ENCODE measurements at places on chromosomes 12 and 14.

GRCh38 chr12:104296718-104297117 lies 6.8 kb upstream of the EID3 start:
- no peak for DNase-seq

DNA sequence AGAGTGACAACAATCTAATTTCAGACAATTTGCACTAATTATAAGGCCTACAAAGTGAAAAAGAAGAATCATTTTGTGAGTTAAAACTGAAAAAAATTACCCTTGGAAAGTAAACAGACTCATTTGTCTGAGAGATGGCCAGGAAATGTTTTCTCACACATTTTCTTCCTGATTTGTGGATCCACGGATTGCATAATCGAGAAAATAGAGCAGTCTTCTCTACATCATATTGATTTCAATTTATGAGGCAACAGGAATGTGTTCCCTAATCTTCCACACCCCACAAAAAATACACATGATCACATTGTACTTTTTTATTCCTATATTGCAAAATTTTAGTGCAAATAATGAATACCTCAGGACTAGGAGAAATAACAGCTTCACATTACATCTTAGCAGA lies 160.8 kb downstream of the CCER1 start:
- DNase-seq: peak; percentile 6

GRCh38 chr12:92144631-92145480 lies 790 bp downstream of the BTG1 start:
- DNase-seq: peak; percentile 60

DNA sequence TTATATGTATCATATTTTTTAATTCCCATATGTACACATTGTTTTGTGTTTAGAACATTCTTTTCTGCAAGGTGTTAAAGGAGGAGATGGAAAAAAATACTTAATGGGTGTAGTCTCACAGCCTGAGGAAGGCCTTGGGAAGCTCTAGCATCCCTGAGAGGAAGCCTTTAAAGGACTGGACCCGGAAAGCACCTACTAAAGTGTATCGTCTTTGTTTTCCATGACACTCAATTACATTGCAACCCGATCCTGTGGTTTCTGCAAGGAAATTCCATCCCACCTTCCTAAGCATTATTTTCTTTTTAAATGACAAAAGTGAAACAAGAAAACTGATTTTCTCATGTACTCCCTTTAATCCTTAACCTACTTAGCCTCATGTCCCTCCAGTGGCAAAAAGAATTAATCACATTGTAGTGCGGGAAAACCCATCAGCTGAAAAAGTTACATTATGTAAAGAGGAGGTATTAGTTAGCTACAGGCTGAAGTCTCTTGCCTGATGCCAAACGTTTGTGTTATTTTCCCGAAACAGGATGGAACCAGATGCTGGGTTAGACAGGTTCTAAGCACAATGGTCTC lies 147.8 kb upstream of the CPSF6 start:
- no peak for DNase-seq

- no peak for DNase-seq
Observed at GRCh38 chr14:101102875-101103274, 199.4 kb upstream of the RTL1 start.

DNA sequence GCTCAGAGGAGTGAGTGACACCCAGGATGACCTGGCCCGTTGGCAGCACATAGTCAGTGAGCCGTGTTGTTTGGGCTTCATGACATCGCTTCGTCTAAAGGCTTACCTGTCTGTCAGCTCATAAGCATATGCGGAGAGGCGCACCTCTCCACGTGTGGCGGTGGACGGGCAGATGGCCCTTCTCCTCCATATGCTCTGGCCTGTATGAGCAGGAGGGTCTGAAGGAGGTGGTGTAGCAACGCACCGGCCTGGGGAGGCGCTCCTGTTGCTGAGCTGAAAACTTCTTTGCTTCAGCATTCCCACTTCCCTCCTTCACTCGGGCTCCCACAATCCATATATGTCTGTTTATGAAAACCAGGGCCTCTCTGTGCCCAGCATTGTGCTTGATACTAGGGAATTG lies 186.1 kb downstream of the TSPAN9 start:
- DNase-seq: no peak

DNA sequence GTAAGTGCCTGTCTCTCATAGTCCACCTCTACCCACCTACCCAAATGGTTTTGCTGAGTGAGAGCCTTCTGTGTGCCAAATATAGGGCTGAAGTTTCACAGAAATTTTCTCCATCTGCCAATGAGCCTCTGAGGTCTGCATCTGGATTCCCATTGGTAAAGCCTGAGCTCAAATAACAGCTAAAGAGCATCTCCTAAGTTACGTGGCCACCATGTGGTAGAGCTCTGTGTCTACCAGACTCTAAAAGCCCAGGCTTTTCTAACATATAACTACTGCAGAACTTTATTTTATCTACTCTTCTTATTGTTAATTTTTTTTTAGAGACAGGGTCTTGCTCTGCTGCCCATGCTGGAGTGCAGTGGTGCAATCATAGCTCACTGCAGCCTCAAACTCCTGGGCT lies 16.0 kb downstream of the AMDHD1 start:
- peak; percentile 6 for DNase-seq

DNA sequence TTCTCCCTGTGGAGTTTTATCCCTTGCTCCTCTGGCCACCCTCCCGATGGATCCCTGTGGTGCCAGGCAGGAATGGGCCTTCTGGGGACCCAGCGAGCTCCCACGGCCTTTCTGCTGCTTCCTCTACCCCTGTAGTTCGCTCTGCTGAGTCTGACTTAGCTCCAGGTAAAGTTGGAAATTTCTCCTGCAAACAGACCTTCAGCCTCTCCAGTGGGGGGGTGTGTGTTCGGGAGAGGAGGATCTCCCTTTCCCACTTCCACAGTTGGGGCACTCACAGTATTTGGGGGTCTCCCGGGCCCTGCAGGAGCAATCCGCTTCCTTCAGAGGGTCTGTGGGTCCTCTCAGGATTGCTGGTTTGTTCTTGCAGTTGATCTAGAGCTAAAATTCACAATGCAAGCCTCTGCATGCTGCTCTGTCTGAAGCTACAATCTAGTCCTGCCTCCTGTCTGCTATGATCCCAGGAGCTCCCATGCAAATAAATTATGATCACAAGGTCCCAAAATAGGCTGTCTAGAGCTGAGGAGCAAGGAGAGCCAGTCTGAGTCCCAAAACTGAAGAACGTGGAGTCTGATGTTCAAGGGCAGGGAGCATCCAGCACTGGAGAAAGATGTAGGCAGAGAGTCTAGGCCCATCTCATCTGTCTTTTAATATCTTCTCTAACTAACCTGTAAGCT lies 18.3 kb downstream of the MTRFR start:
- DNase-seq: no peak

- DNase-seq: peak; percentile 12
Observed at GRCh38 chr12:7542813-7543212, 39.2 kb upstream of the CD163 start.

GRCh38 chr14:28294834-28295440 lies 471.6 kb upstream of the FOXG1 start:
- no peak for DNase-seq

DNA sequence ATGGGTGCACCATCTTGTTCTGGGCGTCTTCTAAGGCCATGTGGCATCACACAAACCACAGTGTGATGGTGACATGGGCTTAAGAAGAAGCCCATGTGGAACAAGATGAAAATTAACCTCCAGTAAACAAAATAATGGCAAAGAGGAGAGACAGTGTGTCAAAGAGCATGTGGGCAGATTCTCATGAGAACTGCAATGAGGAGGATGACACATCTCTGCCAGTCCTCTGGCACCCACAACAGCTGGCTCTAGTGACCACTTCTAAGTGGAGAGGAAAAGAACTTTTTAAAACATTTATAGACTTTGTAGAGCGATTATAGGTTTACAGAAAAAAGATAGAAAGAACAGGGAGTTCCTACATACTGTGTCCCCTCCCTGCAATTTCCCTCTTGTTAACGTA lies 401.4 kb downstream of the ATP23 start:
- DNase-seq: peak; percentile 30

DNA sequence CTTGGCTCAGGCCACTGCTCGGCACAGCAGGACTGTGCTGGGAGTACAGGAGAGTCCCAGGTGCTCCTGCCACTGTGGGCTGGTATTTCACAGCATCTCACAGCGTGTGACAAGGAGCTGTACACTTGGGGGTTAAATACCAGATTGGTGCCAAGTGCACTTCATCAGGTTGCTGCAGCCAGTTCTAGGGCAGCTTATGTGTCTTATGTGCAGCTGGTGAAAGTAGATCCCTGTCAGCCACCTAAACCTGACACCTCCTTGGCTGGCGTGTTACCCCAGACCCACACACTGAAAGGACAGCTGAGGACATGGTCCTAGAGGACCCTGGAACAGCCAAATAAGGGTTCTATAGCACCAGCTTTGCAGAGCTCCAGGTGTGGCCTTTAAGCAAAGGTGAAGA lies 18.9 kb downstream of the PLEKHH1 start:
- DNase-seq: no peak

GRCh38 chr14:39369029-39369428 lies 63.2 kb downstream of the FBXO33 start:
- no peak for DNase-seq

DNA sequence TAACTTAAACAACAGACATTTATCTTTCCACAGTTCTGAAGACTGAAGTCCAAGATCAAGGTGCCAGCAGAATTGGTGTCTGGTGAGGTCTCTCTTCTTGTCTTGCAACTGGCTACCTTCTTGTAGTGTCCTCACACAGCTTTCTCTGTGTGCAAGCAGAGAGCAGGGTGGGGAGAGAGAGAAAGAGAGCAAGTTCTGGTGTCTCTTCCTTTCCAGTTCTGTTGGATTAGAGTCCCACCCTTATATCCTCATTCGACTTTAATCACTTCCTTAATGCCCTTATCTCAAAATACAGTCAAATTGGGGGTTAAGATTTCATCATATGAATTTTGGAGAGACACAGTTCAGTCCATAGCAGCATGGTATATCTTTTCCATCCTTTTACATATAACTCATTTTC lies 40.8 kb downstream of the DYRK2 start:
- no peak for DNase-seq

DNA sequence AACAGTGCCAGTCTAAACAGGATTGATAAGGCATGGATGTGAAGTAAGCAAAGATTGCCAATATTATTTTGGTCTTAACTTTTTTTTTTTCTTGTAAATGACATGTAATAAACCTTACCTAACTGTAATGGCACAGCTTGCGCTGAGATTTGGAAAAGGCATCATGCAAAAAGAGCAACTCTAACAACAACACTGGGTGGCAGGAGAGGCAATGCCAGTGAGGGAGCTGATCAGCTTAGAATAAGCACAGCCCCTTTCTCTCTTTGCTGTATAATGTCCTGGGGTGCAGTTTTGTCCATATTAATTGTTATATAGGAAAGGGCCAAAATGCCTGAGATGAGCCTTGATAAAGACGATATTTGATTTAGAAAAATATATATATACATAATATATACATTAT lies 1589.7 kb upstream of the FLRT2 start:
- no peak for DNase-seq

- DNase-seq: peak; percentile 42
Observed at GRCh38 chr12:57215668-57216013, 953 bp upstream of the NXPH4 start.

DNA sequence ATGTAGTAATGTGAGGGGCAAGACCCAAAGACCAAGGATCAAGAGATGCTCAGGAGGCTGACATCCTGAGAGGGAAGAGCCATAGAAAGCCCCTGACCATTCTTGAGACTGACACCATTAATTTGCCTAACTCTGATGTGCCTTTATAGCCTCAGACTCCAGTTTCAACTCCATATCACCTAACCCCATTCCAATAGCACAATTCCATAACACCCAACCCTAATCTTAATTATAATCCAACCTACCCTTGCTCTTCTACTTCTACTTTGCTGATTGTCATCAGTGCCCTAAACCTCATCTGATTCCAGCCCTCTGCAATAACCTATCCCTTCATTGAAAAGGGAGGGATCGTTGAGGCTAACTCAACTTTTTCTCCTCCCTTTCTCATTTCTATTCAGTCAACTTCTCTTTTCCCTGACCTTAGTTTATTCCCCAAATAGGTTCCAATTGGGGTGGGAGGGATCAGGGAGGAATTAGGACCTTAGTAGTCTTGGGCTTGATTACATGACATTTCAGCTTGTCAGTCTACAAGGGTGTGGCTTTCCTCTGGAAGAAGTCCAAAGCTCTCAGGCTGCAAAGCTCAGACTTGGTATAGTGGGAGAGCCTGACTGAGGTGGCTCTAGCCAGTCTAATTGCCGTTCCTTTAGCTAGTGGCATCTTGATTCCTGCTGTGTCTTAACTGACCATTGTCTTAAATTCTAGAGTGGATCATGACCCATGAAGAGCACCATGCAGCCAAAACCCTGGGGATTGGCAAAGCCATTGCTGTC lies 3.1 kb downstream of the PFKM start:
- DNase-seq: no peak

GRCh38 chr14:101504096-101504948 lies 57.0 kb upstream of the DIO3 start:
- no peak for DNase-seq

DNA sequence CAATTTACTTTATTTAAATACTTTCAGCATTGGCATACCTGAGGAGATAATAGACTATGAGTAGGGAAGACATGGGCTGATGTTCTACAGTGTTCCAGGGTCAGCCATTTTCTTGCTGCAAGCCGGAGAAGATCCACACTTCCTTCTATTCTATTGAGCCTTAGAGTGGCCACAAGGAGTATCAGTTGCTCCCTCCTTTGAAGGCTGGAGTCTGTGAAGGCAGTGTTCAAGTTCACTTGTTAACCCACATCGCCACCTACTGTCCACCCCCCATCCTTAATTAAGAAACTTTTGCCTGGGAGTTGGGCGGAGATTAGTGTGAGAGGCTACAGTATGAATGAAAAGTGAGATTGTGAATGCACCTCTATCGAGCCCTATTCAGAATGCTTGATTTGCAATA lies 666.6 kb downstream of the NRXN3 start:
- peak; percentile 61 for DNase-seq

GRCh38 chr12:100199347-100200149 lies 1.1 kb upstream of the ACTR6 start:
- DNase-seq: no peak

DNA sequence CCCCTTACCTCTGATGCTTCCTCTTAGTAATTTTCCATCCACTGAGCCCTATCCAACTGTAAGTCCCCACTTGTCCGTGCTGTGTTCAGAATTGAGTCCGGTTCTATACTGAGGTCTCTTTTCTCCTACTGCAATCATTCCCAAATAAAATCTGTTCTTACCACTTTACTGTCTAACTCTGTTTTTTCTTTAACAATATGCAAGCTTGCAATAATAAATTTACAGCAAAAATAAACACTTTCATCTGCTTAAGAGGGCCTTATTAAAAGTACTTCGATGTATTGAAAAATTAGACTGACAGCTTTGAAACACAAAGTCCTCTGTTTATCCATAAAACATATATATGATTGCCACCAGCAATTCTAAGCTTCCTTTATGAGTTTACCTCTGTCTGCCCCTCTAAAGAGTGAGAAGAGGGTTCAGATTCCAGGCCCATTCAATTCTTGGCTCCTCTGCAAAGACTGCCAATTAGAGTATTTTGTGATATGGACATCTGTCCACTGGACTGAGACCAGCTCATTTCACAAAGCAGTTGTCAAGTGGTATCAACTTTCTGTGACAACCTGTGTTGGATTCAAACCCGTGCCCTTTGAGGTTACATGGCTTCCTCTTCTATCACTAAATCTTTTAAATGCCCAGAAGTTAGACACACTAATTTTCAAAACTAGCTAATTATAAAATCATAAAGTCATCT lies 39.9 kb upstream of the G2E3 start:
- no peak for DNase-seq

DNA sequence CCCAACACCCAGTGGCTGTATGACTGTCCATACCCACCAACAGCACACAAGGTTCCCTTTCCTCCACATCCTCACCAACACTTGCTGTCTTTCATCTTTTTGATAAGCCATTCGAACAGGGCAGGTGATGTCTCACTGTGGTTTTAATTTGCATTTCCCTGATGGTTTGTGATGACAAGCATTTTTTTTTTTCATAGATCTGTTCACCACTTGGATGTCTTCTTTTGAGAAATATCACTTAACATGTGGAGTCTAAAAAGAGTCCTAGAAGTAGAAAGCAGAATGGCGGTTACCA lies 198.1 kb upstream of the DIO3 start:
- DNase-seq: no peak

All from mesenchymal stem cell (in vitro differentiated cells and primary cell).